Psoas muscle (tissue), 8 donors: ENCODE measurements at places on chromosomes 2 and 18.

GRCh38 chr2:222248256-222248655, 50.5 kb downstream of the PAX3 start:
- no peak for DNase-seq

GRCh38 chr2:178163395-178163794, 30.9 kb upstream of the OSBPL6 start:
- no peak for DNase-seq

- DNase-seq = no peak
Observed at GRCh38 chr18:78664048-78664447, 315.6 kb upstream of the SALL3 start.

DNA sequence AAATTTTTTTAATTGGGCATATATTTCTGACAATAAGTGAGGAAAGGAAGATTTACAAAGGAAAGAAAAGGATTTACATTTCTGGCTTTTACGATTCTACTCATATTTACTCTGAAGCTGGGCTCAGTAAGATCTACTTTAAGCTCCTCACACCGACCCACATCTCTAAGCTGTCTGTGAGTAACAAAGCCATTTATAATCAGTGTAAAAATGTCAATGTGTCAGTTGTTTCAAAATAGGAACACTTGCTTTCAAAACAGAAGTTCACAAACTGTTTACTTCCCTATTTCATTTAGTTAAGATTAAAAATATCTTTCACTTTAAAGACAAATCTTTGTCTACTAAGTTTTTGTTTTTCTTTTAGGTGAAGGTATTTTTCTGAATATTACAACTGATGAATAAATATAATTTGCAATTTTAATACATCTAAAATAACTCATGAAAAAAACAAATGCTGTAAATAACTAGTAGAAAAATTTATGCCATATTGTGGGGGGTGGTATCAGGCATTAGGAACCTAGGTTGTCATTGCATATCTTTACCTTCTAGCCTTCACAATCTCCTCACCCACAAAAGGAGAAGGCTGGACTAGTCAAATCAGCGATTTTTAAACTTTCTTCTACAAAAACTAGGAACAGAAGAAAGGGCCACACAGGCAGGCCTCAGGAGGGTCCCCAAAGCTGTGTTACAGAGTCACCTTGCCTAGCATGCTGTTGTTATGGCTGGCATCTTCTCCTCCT, 64.5 kb downstream of the TMEM131 start:
- no peak for DNase-seq

GRCh38 chr2:225008935-225009334, 33.3 kb downstream of the DOCK10 start:
- no peak for DNase-seq

DNA sequence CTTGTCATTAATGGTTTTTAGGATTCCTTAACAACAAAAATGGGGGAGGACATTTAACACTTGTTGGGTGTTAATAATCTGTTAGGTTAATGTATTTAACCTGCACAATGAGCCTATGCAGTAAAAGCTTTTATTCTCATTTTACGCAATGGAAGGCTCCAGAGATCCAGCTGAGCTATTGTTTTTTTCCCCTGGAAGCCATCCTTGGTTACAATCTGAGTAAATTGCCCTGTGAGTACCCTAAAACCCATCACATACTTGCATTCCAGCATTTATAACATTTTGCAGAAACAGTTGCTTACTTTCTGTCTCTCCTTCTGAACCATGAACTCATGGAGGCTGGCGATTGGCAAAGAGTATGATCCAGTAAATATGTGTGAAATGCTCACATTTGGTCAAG, 30.2 kb upstream of the DOCK10 start:
- no peak for DNase-seq

- no peak for DNase-seq
Observed at GRCh38 chr18:51151568-51152511, 45.6 kb downstream of the MEX3C start.

GRCh38 chr2:217625557-217626169, 377.1 kb downstream of the TNS1 start:
- no peak for DNase-seq

- no peak for DNase-seq
Observed at GRCh38 chr2:23900541-23901322, 26.2 kb downstream of the ATAD2B start.

GRCh38 chr2:85066006-85066740, 67.0 kb upstream of the TCF7L1 start:
- no peak for DNase-seq

GRCh38 chr18:4430836-4431235, 24.3 kb downstream of the DLGAP1 start:
- no peak for DNase-seq

DNA sequence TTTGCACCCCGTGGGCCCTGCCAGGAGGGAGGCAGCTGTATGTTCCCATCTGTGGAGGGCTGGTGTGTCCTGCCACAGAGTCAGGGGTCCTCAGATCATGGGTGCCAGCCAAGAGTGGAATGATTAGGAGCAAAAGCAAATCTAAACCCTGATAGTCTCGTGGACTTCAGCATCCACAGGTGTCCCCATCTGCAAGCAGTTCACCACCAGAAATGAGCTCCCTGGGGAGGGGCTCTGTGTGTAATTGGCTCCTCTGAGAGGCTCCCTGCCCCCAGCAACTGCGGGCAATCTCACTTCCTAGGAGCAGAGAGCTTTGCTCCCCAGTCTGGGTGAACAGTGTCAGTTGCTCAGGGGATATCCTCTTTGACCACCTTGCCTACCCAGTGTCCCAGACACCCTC, 78.1 kb downstream of the HNRNPLL start:
- no peak for DNase-seq

- no peak for DNase-seq
Observed at GRCh38 chr2:156719036-156719435, 282.9 kb downstream of the GPD2 start.

GRCh38 chr2:238636269-238637073, 209.7 kb downstream of the ASB1 start:
- DNase-seq = no peak

DNA sequence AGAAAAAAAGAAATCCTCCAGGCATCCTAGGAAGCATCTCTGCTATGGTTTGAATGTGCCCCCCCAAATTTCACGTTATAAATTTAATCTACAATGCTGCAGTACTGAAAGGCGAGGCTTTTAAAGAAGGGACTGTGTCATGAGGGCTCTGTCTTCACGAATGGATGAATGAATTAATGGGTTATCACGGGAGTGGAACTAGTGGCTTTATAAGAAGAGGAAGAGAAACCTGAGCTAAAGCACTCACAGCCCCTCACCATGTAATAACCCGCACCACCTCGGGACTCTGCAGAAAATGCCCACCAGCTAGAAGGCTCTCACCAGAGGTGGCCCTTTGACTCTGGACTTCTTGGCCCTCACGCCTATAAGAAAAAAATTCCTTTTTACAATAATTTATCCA, 27.6 kb downstream of the RNU4ATAC start:
- no peak for DNase-seq

GRCh38 chr18:28767727-28768211, 590.8 kb upstream of the CDH2 start:
- no peak for DNase-seq

DNA sequence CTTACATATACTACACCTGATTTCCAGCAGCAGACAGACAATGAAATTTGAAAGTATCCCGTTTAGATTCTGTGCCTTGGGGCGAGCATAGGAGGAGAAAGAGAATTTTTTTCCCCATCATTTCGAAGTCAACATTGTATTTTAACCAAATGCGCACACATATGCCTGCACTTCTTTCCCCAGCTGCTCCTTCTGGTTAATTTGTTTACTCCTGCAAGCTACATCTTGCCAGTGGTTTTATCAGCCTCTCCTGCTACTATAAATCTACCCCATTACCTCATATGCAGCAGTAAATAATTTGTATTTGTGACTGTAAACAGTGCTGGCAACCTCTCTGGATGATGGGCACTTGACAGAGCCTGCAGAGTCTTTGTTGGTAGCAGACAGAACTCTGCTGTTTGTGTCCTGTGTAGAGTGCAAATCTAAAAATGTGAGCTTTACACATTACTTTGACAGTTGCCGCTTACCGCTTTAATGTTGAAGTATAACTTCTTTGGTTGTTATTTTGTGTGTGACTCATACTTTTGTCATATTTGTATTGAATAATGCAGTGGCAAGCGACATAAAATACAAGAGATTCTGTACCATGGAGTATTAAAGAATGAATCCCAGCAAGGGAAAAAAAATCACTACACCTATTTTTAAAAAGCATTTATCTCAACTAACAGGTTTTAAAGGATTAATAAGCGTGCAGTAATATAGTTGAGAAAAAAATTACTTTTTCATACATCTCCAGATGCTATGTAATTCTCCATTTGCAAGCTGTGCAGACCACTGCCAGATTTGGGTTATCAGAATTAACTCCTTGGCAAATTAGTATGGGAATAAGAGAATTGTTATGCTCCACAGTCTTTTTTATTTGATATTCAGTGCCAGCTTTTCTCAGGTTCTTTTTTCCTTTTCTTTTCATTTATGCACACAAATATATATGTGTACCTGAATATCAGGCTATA, 536.8 kb downstream of the XIRP2 start:
- no peak for DNase-seq

- DNase-seq = no peak
Observed at GRCh38 chr2:49167131-49167530, 12.8 kb upstream of the FSHR start.

GRCh38 chr18:12656605-12656937, 1.3 kb downstream of the SPIRE1 start:
- no peak for DNase-seq

DNA sequence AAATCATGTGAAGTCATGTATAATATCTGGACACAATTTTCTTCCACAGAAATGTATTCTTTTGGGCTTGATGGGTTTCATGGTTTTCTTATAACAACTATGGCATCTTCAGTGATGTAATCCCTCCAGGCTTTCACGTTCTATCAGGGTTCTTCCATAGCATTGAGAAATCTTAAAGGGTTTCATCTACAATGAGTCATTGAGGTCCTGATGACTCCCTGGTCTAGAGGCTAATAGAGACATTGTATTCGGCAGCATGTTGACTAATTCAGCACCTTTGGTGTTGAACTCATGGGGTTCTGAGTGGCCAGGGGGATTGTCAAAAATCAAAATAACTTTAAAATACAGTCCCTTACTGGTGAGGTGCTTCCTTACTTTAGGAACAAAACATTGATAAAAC, 614.0 kb upstream of the CRIM1 start:
- no peak for DNase-seq

GRCh38 chr2:45684756-45685155, 33.3 kb downstream of the PRKCE start:
- no peak for DNase-seq

DNA sequence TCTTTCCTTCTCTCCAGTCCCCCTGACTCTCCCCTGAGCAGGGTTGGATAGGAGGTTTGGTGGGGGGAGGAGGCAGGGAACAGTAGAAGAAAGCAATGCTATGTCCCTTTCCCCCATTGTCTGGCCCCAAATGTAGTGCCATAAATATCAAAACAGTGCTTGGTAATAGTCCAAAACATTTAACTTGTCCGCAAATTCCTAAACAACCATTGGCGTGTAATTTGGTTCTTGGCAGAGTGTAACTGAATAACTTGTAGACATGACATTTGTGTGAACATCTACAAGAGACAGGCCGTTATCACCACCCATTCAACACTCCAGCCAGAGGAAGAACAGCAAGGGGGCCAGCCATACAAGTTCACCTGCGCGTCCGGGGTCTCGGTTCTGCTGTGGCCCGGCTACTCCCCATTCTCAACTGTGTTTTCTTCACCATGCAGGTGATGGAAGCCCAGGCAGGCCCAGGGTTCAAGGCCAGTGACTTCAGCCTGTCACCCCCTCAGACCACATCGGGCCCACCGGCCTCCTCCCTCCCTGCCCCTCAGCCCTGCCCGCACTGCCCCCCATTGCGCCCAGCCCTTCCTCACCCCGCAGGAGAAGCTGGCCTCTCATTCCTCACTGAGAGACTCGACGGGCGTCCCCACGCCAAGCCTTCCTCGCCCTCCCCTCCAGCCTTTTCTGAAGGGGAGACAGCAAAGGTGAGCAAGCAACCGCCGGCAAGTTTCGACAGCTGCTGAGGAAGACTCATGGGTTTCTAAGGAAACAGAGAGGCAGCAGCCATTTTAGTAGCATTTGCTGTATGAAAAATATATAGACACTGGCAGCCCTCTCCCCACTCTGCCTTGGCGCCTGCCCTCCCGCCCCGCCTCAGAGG, 699 bp upstream of the RAPGEF4 start:
- DNase-seq = no peak

GRCh38 chr2:102184568-102184967, 2.3 kb upstream of the IL1RL2 start:
- DNase-seq = no peak

DNA sequence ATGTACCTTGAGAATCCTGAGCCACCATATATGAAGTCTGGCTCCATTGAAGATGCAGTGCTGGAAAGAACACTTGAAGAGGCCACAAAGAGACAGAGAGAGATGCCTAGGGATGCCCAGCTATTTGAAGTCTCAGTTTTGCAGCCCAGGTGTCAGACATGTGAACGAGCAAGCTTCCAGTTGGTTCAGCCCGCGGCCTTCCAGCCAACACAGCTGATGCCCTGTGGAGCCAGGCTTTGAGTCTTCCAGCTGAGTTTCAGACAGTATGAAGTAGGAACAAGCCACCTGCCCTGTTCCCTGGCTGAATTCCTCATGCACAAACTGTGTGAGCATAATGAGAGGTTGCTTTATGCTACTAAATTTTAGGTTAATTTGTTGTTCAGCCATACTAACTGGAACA, 108.8 kb downstream of the SPHKAP start:
- no peak for DNase-seq

GRCh38 chr2:58289029-58289428, 47.9 kb upstream of the FANCL start:
- no peak for DNase-seq

GRCh38 chr18:5772306-5773105, 122.8 kb downstream of the TMEM200C start:
- DNase-seq = no peak

GRCh38 chr18:25449046-25449445, 97.1 kb upstream of the ZNF521 start:
- no peak for DNase-seq

DNA sequence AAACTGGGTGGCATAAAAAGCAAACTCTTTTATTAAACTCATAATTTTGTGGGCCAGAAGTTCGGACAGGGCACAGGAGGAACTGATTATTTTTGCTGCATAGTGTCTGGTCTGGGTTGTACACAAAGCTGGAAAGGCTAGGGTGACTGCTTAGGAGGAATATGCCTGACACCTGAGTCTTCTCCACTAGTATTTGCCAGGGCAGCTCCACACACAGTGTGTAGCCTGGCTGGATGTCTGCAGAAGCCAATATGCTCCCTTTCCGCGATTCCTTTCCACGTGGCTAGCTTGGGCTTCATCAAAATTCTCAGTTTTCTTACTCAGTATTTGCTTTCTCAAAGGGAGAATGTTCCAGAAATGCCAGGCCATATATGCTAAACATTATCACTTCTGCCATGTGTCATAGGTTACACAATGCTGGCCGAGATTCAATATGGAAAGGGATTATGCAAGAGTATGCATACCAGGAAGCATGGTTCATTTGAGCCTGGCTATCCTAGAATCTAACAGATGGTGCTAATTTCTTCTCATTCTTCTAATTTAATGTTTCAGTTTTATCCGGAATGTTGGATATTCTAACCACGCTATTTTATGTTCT, 142.7 kb upstream of the DOK6 start:
- DNase-seq = no peak

GRCh38 chr2:237180987-237181386, 95.3 kb downstream of the COPS8 start:
- no peak for DNase-seq

GRCh38 chr18:49365346-49365745, 95.1 kb downstream of the DYM start:
- no peak for DNase-seq
